Lung (tissue), 17 donors: ENCODE measurements at places on chromosomes 12 and 14. TPM values are rescaled to one million over a fixed set of nuclear protein-coding genes. Genes with fewer than 3 reads are reported as not detected.

CCDC177 gene
- total RNA-seq, result not detected

RHOJ gene
- 22.9 TPM for total RNA-seq

RPS6KL1 gene
- total RNA-seq, result 2.2 TPM

SLC6A15 gene
- total RNA-seq, result 0.34 TPM

KRT6B gene
- 0.25 TPM for total RNA-seq

VSX2 gene
- total RNA-seq, result not detected

BRAP gene
- 16.5 TPM for total RNA-seq

CLEC2A gene
- not detected for total RNA-seq

HOXC12 gene
- not detected for total RNA-seq
